ENCODE measurements at places on chromosomes 2 and 18. TPM values are rescaled to one million over a fixed set of nuclear protein-coding genes. Genes with fewer than 3 reads are reported as not detected.

Gene ERICH2
- 1.4 TPM for polyA plus RNA-seq

Gene ASB18
- polyA plus RNA-seq: not detected

- no peak for DNase-seq
These were observed 66.8 kb downstream of the TET3 start for GRCh38 chr2:74051504-74051903.

- DNase-seq: no peak
These were observed 101.3 kb upstream of the ST3GAL5 start for GRCh38 chr2:85990084-85990483.

DNA sequence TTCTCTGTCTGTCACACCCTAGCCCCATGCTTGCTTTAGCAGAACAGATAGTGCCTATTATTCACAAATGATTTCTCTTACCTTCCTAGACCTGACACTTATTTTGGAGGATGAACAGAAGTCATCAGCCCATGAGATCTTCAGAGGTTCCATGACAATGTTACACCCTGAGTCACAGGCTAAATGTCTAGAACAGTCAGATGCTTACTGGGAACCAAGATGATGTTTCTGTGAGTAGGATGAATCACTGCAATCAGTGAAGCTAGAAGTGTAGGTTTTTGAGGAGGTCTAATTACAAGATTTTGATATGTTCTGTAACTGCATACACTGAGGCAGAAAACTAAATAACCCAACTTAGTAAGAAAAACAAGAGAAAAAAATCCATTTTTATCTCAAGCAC, 123.0 kb upstream of the THUMPD2 start:
- DNase-seq: no peak

DNA sequence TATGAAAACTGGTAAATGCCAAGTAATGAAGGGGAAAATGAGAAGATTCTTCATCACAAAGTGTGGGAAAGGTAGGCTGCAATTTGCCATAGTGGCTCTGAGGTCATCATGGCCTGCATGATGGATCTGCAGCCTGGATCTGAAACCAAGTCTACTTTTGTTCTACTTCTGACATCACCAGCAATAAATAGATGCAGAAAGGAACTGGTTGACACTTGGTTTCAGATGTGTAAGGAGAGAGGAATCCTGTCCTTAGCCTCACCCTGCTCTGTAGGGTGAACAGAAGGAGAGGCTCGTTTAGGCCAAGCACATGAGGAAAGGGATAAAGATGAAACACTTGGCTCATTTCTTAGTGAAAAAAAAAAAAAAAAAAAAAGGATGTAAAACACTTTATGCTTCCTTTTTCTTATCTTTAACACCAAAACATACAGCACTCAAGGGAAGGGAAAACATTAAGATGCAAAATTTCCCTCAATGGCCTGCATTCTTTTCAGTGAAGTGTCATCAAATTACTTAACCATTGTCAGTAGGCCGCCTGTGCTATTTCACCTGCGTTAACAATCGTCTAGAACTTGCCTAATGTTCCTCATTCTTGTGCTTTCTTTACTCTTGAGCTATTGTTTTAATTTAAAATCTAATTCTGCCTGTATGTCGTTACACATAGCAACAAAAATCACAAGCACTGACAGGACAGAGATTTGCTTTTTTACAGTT, 3.9 kb downstream of the NEB start:
- no peak for DNase-seq

GRCh38 chr2:128736046-128736688, 417.5 kb upstream of the HS6ST1 start:
- DNase-seq: no peak

GRCh38 chr2:84435345-84436025, 23.6 kb downstream of the SUCLG1 start:
- DNase-seq: no peak

DNA sequence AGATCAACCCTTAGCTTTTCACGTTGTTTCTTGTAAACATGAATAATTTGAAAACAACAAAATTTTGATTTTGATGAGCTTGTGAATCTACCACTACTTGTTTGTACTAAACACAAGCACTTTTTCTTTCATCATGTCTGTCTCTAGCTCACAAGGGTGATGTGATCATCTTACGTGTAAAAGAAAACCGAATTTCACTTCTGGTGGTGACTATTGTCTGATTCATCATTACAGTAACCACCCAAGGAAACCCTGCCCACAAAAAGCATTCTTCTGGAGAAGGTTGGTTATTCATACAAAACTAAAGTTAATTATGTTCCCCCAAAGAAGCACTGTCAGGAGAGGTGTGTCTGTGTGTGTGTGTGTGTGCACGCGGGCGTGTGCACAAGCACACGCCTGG, 285.4 kb downstream of the ZNF516 start:
- no peak for DNase-seq

Measured in renal cortex interstitium (tissue), 15 donors.